NCI-H460 (cell line): ENCODE measurements at places on chromosomes 13 and 19.

DNA sequence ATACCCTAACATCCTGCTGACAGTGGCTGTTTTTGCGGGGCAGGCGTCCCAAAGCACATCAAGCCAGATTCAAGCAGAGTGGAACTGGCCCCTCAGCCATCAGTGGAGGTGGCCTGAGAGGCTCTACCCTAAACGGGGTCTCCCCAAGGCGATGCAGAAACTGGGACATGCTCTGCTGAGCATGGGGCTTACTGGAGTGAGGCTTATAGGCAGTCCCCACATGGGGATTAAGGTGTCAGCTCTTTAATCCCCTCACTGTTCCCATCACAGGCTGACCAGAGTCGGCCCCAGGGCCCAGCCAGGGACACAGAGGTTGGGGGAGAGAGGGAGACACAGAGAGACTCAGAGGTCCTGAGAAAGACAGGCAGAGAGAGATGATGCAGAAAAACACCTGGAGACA lies 17.0 kb downstream of the CYP2F1 start:
- DNase-seq, result no peak

DNA sequence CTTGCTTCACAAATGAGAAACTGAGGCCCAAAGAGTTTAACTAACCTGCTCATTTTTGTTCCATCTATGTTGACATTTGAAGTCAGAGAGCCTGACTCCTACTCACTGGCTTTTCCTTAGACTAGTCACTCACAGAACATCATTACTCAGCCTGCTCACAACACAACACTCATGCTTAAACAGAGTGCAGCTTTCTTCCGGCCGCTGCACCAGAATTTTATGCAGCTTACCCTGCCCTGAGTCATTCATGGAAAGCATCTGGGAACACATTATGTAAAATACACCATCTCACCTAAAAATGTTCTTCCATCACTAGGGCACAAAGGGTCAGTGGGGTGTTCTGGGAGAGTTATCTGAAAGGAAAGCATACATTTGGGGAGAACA lies 303.4 kb downstream of the SPRY2 start:
- no peak for DNase-seq

- DNase-seq, result no peak
Observed at GRCh38 chr13:40313269-40314200, 352.9 kb downstream of the FOXO1 start.

- peak; percentile 69 for DNase-seq
Observed at GRCh38 chr19:38233740-38234251, 9.8 kb upstream of the DPF1 start.

GRCh38 chr19:47406711-47407416 lies 12.5 kb downstream of the MEIS3 start:
- DNase-seq, result no peak

DNA sequence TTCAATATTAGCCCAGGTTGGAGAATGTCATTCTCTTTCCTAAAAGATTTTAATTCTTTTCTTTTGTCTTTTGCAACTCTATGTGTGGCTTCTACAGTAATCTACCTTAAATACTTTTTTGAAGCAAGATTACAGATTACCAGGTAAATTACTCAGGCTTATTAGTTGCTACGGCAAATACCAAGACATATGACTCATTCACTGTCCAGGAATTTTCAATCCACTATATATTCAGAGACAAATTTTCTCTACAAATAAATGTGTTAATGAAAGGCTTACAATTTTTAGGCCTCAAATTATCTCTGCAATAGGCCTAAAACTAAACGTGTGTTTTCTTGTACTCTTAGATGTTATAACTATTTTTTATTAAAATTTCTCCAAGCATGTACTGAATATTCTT lies 631.3 kb downstream of the DIAPH3 start:
- DNase-seq, result no peak

GRCh38 chr13:84730376-84730775 lies 848.1 kb upstream of the SLITRK1 start:
- DNase-seq, result no peak

- no peak for DNase-seq
Observed at GRCh38 chr13:97502181-97502580, 68.2 kb downstream of the RAP2A start.

DNA sequence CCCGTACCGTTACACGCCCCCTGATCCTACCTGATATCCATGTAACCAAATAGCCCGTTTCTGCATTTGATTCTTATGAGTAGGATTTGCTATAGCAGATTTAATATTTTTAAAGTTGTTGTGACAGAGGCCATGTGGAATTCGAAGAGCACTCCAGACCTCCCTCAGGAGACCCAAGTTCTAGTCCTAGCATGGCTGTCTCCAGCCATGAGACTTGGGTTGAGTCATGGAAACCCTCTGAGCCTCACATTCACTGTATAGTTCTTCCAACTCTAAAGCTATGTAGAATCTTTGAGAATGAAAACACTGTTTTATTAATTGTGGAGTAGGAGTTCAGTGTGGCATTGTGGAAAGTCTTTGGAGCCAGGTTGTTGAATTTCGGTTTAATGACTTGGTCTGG lies 8.0 kb upstream of the GPR183 start:
- no peak for DNase-seq

- no peak for DNase-seq
Observed at GRCh38 chr19:23571175-23571574, 115.8 kb downstream of the ZNF675 start.

- no peak for DNase-seq
Observed at GRCh38 chr13:22561581-22561980, 619.2 kb upstream of the SGCG start.

- no peak for DNase-seq
Observed at GRCh38 chr19:55648585-55649267, 714 bp downstream of the CCDC106 start.

DNA sequence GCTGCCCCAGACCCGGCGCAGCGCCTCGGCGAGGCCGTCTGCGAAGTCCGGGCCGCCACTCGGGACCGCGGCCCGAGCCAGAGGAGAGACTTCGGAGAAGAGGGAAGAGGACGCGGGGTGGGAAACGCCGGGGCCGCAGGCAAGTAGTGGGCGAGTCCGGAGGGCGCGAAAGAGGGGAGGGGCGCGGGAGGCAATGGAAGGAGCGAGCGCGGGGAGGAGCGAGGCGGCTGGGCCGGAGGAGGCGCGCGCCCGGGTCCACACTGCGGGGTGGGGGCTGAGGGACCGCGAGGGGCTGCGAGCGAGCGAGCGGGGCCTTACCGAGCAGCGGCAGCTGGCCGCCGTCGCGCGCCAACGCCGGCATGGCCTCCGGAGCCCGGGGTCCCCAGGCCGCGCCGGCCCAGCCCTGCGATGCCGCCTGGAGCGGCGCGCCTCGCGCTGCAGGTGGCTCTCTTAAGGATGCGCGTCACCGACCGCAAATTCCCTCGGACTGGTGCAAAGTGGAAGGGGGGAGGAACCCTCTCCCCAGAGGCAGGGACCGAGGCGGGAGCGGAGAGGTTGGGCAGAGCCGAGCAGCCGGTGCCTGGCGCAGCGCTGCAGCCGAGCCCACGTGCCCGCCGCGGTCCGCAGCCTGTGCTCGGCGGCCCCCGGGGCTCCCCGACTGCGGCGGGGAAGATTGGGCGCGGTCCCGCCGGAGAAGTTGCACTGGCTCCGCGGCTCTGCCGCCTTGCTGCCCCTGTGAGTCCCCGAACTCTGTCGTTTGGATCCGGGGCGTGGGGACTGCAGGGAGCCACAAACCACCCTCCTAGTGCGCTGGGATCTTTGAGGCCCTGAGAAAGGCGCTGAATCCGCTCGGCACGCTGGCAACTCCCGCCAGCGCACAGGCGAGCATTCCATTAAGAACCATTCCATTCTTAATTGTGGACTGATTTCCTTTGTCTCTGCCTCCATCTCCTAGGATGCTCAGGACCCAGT lies at the start of gene FLT3:
Gene FLT3 (minus strand): TSS at position 427 of the 972 bp plus-strand sequence. CDS start 66 bp downstream, at position 361.
- DNase-seq, result no peak

GRCh38 chr19:33684538-33685232 lies 62.9 kb downstream of the CHST8 start:
- no peak for DNase-seq

- no peak for DNase-seq
Observed at GRCh38 chr13:100484702-100485101, 103.9 kb downstream of the GGACT start.

- no peak for DNase-seq
Observed at GRCh38 chr13:105670179-105670990, 865.1 kb downstream of the EFNB2 start.

- DNase-seq, result peak; percentile 25
Observed at GRCh38 chr13:44879452-44880058, 109.7 kb downstream of the NUFIP1 start.

DNA sequence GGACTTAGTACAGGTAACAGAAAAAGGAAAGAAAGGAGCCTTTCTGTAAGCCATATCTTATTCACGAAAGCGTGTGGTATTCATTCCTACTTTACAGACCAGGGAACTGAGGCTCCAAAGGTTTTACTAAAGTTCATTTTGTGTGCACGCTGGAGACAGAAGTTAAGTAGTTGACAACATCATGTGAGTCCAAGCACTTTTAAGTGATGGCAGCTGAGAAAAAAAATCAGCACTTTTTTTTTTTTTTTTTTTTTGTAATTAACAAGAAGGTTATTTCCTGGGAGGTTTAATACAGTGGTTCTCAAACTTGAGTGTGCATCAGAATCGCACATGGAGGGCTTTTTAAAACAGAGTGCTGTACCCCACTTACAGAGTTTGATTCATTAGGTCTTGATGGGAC lies 2.0 kb downstream of the DNAJC3 start:
- DNase-seq, result no peak

GRCh38 chr13:26600343-26600742 lies 42.9 kb downstream of the WASF3 start:
- DNase-seq, result no peak
